SJCRH30 (cell line): ENCODE measurements at places on chromosomes 6 and 20. TPM values are rescaled to one million over a fixed set of nuclear protein-coding genes. Genes with fewer than 3 reads are reported as not detected.
A peak's percentile ranks its signal among the peaks of the same experiment; 100 is the strongest.

DNA sequence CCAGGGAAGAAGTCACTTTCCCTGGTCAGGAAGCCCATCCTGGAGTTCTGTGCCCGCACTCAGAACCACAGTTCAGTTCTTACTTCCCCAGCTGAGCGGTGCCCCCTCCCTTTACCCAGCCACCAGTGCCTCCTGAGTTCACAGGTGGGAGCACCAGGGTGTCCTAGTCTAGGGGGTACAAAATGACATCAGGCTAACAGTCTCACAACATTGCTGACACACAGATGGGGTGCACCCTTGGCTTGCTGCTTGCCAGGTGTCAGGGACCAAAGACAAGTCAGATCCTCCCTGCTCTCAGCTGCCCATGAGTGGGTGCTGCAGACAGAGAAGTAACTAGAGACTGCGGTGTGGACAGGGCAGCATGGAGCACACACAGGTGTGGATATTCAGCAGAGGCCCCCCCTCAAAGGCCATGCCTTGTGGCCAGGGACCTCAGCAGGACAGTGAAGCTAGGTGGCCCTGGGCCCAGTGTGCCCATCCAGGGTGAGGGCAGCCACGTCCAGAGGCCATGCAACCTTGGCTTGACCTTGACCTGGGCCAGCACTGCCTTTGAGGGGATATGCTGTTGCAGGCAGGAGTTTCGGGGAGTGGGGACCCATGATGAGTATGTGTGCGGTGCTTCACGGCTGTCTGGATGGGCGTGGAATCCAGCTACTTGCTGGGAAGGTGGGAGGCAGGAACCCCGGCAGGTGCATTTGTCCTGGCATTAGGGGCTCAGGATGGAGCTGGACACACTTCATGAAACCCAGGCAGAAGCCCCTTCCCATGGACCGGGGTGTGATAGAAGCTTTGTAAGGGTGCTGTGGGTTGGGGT is 110.4 kb upstream of the FRMD1 start:
- no peak for DNase-seq

The GNAS-AS1 gene
- not detected in 2 replicates for total RNA-seq

- no peak for DNase-seq
These were observed at the start of gene CRISP2 for GRCh38 chr6:49713346-49713745. Gene CRISP2, minus strand, starts transcription at chr6:49713543. Its CDS starts 4,347 bp downstream, at chr6:49709196.

The LIN28B gene
- total RNA-seq: 20.3 and 22.4 TPM in 2 replicates

The FNDC11 gene
- 0.02 and 0.20 TPM in 2 replicates for total RNA-seq

DNA sequence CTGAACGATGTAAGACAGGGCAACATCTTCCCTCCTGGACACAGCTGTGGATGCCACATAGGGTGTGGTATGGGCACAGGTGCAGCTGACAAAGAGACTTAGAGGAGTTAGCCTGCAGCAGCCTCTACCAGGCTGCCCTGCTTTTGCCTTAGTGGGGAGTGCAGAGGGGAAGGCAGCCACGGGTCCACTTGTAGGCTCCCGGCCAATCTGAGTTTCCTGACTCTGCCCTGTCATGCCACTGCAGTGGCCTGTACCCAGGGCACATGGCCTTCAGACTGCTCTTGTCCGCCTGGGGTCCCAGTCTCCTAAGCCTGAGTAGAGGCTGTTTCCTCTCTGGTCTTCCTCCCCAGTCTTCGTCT is 17.1 kb upstream of the CST9L start:
- no peak for DNase-seq

DNA sequence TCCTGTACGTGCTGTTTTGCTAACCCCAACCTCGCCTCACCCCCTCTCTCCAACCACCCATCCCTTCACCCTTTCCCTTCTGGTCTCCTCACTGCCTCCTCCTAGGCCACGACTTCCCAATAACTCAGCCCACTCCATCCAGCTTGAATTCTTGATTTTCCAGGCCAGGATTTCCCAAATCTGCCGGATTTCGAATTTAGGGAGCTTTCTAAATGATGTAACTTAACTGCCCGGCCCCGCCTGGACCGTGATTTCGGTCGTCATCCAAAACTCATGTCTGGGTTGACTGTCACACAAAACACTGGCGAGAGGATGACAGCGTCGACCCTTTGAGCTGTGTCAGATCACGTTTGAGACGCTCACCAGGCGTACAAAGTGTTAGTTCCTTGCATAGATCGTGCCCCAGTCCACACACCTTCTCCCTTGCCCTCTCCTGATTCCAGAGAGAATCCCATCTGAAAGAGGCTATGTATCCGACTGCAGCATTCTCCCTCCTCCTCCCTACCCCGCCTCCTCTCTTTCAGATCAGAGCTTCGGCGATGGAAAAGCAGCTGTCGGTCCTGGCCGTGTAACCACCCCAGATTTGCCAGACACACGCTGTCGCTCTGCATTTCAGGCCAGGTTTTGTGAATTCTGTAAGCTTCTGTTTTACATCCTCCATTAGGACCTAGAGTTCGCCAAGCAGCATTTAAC is 168.2 kb downstream of the GPX5 start:
- DNase-seq: peak; percentile 8
